Thoracic aorta (tissue), 2 donors: ENCODE measurements at places on chromosomes 12 and 14.

DNA sequence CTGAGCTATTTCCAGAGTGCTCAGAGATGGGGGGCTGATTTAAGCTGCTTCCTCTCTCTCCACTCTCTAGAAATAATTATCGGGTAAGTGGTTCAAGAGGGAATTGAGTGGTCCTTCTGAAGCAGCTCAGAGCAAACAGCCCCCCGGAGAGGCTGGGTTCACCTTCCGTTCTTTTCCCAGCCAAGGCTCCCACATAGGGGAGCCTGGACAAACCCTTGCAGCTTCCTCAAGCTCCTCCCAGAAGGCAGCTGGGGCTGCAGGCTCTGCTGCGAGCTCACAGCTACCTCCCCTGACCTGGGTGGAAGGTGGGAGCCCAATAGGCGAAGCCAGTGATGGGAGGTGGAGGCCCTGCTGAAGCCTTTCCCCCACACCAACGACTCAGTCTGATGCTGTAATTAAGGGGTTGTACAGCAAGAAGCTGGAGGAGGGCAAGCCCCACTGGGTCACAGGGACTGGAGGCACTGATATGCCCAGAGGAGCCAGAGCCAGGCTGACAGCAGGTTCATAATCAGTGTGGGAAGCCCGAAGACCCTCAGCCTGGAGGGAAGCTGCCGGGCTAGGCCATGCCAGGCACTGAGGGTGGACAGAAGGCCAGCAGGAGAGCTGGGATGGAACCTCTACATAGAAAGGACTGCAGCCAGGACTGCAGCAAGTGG is 52.4 kb downstream of the ARL6IP4 start:
- DNase-seq, result no peak

DNA sequence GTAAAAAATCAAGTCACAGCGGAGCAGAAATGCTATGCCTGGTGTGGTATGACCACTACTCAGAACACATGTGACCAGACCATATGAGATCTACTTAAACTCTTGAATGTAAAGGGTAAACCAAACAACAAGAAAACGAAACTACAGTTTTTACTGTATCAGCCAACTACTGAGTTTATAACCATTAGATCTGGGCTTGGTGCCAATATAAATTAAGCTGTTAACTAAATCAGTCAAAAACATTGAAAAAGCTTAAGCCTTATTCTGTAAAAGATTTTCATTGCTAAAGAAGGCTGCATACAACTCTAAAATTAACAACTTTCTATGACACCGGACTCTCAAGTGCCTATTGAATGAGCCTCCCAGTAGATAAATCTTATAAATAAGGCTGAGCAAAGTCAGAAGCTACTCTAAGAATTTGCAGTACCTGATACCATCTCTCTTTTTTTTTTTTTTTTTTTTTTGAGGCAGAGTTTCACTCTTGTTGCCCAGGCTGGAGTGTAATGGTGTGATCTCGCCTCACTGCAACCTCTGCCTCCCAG is 35.4 kb downstream of the SPTLC2 start:
- DNase-seq, result no peak

GRCh38 chr12:53752192-53752601 is 418 bp upstream of the CISTR start:
- DNase-seq, result no peak

DNA sequence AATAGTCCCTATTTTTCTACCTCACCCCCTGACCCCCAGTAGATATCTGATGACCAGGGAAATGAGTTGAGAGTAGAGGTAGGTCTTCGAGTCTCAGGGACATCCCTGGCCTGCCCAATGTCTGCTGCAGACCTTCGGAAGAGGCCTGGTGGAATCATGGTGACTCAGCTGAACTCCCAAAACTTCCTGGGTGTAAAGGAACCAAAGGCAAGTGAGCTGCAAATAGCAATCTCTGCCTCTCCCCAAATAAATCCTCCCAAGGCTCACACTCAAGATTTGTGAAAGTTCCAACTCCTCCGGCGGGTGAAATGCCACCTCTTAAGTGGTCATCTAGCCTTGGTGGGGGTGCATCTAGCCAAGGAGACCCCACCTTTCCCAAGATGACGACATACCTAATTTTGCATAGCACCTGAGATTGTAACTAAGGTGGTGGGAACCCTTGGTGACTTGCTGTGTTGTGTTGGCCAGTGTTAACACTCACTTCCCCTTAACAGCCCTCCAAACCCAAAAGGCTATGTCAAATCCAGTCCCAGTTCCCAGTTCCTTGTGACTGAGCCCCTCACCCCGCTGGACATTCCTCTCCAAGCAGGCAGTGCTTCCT is 6.3 kb downstream of the ZFP36L1 start:
- DNase-seq, result no peak

GRCh38 chr14:22479776-22480464 is 109.1 kb downstream of the DAD1 start:
- no peak for DNase-seq

DNA sequence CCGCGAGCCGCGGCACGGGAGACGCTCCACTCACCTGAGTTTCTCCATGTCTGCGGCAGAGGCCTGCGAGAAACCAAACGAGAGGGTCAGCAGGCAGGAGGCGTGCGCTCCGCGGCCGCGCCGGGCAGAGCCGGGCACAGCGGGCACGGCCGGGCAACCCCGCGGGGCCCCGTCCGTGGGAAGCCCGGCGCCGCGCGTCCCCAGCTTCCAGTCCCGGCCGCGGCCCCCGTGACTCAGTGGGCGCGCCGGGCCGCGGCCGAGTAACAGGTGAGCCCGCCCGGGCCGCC is 19.4 kb downstream of the BEGAIN start:
- no peak for DNase-seq
